Bronchial epithelial cell (primary cell): ENCODE measurements at places on chromosomes 12 and 14.

DNA sequence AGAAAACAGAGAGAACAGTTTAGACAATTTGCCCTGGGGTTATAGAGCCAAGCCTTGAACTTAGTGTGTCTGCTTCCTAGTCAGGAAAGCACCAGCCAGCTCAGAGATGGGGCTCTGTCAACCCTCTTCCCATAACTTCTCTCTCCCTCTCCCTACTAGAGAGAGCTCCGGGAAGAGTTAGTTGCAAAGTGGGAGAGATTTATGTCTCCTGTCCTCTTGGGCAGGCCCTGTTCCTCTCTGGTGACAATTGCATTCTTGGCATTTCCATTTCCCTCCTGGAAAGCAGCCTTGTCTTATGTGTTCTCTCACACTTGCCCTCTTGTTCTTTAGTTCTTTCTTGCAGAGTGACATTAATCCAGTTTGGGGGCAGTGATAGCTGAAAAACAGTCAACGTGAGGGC, 42.1 kb upstream of the TUNAR start:
- DNase-seq: no peak

DNA sequence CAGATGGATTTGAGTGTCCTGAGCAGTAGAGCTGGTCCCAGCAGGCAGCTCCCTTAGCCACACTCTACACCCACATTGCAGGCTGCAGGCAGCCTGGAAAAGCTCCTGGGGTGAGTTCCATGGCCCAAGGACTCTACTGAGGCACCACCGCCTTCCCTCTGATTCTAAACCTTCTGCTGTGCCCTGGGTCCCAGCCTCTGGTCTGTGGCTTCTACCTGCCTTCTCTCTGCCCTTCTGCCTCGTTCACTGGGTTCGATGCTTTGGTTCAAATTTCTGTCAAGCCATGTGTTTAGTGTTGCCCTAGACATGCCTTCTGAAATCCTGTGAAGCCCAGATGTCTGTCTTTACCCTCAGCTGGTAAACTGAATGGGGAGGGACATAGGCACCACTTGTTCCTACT, 1.5 kb upstream of the FGF6 start:
- no peak for DNase-seq

DNA sequence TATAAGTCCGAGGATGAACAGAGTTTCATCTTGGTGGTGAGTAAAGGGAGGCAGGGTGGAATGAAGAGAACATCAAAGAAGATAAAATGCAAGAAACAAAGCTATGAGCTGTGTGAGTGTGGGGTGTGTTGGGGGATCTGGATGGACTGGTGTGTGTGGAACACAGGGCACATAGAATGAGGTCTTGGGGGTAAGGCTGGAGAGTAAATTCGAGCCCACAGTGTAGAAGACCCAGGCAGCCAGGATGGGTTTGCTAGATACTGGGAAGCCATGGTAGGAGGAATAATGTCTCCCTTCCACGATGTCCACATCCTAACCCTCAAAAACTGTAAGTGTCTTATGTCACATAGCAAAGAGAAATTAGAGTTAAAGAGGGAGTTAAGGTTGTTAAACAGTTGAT, 6.8 kb downstream of the KCNMB4 start:
- no peak for DNase-seq

- no peak for DNase-seq
Observed at GRCh38 chr14:93735206-93735605, 53.1 kb downstream of the PRIMA1 start.

DNA sequence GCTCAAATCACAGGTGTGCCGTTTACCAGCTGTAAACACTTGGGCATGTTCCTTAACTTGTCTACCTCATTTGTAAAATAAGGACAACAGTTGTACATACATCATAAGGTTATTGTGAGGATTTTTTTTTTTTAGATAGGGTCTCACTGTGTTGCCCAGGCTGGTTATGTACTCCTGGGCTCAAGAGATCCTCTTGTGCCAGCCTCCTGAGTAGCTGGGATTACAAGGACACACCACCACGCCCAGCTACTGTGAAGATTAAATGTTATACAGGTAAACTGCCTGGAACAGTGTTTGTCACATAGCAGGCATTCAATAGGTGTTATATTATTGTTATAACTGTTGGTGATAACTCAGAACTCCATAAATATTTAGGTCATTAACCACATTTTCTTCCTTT, 12.7 kb downstream of the TMED10 start:
- DNase-seq: no peak

DNA sequence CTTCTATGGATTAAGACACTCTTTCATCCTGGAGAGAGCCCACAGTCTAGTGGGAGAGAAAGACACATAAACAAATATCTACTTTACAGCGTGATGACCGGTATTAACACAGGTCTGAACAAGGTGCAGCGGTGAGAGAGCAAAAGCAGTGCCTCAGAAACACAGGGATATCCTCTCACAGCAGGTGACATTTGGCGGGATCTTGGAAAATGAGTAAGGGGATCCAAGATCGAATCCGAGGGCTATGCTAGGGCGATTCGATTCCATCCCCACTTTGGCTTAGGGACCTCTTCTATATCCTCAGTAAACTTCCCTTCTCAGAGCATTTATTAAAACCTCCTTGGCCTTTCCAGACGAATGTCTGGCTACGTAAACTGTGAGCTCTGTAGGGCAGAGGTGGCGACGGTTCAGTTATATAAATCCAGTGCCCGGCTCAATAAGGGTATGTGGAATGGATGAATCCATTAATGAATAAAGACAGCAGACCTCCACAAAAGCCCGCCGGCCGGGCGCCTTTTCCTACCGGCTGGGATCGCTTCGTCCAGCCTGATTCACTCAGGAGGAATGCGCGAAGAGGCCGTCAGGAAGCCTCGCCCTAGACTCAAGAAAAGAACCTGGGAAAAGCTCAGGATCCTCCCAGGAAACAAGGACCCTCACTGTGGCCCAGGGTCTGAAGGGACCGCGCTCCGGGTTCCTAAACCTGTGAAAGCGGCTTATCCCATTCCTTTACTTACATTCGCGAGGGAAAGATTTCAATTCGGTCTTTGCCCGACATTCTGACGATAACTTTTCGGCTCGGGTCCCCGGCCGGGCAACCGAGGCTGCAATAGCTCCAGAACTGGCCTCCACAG, 455 bp downstream of the ATP6V1D start:
- peak; percentile 61 for DNase-seq

- DNase-seq: no peak
Observed at GRCh38 chr12:29023436-29024076, 125.5 kb upstream of the FAR2 start.

DNA sequence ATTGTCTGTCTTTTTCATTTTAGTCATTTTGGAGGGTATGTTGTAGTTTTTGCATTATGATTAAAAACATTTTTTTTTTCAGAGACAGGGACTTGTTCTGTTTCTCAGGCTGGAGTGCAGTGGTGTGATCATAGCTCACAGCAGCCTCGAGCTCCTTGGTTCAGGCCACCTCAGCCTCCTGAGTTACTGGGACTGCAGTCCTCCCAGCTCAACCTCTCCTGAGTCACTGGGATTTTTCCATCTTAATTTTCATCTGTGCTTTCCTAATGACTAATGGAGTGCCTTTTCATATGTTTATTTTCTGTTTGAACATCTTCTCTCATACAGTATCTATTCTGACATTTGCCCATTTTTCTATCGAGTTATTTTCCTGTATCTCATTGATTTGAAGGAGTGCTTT, 52.6 kb downstream of the DYRK2 start:
- DNase-seq: peak; percentile 45

DNA sequence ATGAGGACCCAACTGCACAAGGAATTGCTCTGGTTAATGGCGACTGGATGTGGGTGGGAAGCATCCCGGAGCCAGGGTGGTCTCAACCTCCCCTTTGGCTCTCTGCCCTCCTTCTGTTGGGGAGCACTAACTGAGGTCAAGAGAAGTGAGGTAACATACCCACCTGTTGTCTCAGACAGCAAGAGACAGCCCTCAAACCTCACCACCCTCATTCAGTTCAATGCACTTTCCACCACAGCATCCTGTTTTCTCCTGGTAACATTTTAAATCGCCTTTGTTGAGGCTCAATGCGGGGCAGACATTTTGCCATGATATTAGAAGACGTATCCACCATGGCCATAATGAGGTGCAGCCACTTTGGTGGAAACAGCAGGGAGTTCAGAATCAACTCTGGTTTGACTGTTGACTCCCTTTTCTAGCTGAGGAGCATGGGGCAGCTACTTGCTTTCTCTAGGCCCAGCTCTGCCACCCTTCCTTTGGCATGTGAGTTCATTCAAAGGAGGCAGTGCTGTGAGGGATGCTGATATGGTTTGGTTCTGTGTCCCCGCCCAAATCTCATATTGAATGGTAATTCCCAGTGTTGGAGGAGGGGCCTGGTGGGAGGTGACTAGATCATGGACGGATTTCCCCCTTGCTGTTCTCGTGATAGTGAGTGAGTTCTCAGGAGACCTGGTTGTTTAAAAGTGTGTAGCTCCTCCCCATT, 338.6 kb downstream of the PCNX1 start:
- DNase-seq: no peak

DNA sequence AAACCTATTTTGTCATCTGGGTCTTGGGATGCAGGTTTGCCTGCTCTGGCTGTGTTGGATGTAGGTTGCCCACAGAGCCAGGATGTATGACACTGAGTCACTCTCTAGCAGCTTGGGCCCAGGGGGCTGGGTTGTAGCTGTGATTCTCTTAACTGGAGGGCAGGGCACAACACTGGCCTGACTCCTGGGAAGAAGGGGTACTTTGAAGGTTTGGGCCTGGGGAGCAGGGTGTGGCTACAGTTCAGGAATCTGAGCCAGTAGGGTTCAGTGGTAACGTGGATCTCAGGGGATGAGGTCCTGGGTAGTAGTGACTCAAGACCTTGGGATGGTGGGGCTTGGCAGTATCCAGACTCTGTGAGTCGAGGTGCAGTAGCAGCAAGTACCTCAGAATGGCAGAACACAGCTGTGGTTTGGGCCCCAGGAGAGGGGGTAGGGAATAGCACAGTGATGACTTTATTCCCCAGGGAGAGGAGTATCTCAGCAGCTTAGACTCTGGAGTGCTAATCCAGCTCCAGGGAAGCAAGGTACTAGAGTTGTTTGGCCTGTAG, 25.7 kb downstream of the TBC1D15 start:
- peak; percentile 76 for DNase-seq

GRCh38 chr12:52530366-52530765, 10.2 kb upstream of the KRT5 start:
- no peak for DNase-seq

DNA sequence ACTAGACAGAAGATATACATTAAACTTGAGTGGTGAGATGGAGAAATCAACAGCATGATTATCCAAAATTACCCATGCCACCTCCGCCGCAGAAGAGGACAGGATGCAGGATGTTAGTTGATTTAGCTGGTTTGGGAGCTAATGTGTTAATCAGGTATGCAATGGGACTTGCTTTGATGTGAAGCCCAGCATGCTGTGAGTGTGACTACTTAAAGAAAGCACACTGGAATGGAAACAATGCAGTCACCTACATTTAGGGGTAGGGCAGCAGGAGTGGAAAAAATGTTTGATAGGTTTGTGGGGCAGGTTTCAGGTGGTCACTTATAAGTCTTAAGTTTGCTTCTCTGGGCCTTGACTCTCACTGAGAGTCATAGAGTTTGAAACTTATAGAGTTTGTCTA, 170.0 kb upstream of the DAAM1 start:
- DNase-seq: no peak

GRCh38 chr12:128829861-128830504, 6.2 kb upstream of the SLC15A4 start:
- peak; percentile 5 for DNase-seq

GRCh38 chr12:100359822-100360221, 2.9 kb downstream of the SLC17A8 start:
- peak; percentile 36 for DNase-seq

DNA sequence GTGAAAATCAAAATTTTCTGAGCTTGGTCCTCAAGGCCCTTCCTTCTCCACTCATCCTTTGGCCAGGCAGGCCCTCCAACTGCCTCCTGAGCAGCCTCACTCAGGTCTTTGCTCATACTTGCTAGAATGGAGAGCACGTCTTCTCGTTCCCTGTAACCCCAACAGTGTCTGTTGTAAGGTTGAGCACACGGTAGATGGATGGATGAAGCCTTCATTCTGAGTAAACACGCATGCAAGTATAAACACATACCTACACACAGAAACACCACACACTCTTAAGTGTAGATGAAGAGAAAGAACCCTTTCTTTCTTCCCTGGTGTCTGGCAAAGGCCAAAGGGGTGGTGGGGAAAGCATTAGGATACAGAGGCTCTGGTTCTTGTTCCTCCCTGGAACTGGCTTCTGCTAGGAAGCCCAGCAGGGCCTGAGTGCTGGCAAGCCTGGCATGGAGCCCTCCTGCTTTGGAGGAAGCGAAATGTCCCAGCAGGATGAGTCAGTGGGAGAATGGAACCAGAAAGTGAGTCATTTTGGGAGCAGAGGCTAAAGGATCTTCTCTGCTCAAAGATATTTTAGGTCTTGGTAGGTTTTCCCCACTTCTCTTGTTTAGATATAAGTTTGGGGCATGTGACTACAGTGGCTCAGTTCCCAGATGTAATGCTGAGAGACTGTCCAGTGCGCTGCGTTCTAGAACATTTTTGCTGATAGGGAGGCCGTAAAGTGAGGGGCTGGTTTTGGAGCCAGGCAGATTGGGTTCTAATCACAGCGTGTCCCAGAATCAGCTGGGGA, 127.4 kb downstream of the CACNA1C start:
- DNase-seq: peak; percentile 50

- peak; percentile 13 for DNase-seq
Observed at GRCh38 chr12:77064896-77065360, 441 bp downstream of the E2F7 start.

GRCh38 chr12:131033486-131033885, 79.8 kb downstream of the ADGRD1 start:
- no peak for DNase-seq

- DNase-seq: peak; percentile 19
Observed at GRCh38 chr12:127550271-127550670, 716.7 kb upstream of the TMEM132C start.

DNA sequence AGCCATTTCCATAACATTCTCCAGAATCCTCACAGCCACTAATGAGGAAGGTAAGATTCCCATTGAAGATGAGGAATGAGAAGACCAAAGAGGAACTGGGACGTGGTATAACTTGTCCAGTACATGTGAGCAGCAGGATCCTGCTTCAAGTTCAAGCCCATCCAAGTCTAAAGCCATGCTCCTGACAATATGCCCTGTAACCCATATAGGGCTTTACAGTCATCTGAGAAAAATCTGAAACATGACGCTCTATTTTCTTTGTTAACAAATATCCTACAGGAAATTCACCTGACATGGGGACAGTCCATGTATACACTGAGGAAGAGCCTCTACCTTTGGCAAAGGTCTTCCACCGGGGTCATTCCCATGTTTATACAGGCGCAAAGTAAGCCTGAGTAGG, 3.1 kb upstream of the ACTR6 start:
- DNase-seq: peak; percentile 97

- no peak for DNase-seq
Observed at GRCh38 chr12:57735952-57736740, 2.4 kb downstream of the AGAP2 start.
